ENCODE measurements at places on chromosomes 1 and 21. TPM values are rescaled to one million over a fixed set of nuclear protein-coding genes. Genes with fewer than 3 reads are reported as not detected.
A peak's percentile ranks its signal among the peaks of the same experiment; 100 is the strongest.

Gene VTCN1
- polyA plus RNA-seq, result 0.70 TPM

Gene GRIK3
- polyA plus RNA-seq, result 0.27 TPM

DNA sequence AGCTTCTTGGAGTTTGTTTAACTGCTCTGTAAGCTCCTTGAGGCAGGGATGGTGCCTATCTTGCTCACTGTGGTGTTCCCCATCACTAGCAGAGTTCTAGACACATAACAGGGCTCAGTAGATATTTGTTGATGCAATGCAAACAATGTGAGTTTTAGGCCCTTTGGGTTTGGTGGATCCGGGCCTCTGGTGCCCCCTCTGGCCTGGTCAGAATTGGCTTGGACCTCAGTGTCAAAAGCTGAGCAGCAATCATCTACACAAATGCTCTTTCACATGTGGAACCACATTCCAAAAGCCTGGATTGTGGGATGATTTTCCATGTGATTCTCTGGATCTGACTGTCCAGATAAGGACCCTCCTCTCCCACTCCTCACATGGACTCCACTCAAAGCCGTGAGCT is 53.4 kb upstream of the BCAR3 start:
- DNase-seq, result no peak

DNA sequence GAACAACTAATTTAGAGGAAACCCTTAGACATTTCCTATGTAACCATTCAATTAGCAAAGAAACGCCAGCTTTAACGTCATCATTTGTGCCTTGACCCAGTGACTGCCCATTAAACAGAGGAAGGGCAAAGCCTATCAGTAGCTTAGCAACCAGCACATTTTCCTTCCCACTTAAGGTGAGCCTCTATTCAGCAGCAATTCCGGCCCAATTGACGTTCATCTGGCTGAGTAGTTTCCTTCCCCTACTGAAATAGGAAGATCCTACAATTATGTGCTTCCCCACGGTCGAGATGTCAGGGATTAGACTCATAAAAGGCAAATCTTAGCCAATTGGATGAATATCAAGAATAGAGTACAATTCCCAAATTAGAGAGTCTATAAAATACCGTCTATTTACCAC is 482.1 kb upstream of the ADAMTS5 start:
- no peak for DNase-seq

- peak; percentile 96 for DNase-seq
Observed at GRCh38 chr1:156146020-156146768, 7.2 kb upstream of the SEMA4A start.

DNA sequence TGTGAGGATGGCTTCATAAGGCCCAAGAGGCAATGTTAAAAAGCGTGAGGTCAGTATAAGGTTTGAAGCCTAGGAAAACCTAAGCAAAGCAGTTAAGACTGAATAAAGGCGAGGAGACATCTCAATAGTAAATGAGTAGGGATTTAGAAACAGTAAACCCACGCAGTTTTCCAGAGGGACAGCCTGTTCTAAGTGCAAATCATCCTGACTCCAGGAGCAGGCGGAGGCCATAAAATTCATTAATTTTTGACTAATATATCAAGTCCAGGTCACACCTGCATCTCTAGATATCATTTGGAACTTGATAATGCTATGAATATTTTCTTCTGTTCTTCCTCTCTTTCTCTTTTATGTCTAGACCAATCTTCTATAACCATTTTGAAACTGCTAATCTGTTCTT is 597.0 kb upstream of the RGS18 start:
- DNase-seq, result no peak

GRCh38 chr1:96996001-96996400 is 274.4 kb downstream of the PTBP2 start:
- DNase-seq, result no peak

DNA sequence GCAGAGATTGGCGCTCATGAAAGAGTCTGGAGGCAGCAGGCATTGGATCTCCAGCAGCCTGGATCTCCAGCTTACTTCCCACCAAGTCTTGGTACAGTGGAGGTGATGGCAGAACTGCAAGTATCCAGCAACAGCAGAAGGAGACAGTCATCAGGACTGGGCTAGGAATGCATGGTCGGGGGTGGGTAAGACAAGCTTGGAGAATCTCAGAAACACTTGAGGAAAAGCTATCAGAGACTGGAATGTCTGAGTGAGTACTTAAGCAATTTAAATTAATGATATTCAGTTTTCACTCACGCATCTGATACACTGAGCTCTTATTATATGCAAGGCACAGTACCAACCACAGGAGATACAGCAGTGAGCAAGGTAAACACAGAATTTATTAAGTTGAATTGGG is 9.8 kb downstream of the TMEM35B start:
- DNase-seq, result no peak

- peak; percentile 59 for DNase-seq
Observed at GRCh38 chr1:174114788-174115448, 44.4 kb upstream of the RABGAP1L start.

Gene NUF2
- polyA plus RNA-seq, result 7.6 TPM

- no peak for DNase-seq
Observed at GRCh38 chr1:22788254-22788661, 77.6 kb downstream of the EPHB2 start.

Gene GPR3
- 2.8 TPM for polyA plus RNA-seq

- no peak for DNase-seq
Observed at GRCh38 chr21:33317145-33317544, 7.6 kb upstream of the IFNAR1 start.

DNA sequence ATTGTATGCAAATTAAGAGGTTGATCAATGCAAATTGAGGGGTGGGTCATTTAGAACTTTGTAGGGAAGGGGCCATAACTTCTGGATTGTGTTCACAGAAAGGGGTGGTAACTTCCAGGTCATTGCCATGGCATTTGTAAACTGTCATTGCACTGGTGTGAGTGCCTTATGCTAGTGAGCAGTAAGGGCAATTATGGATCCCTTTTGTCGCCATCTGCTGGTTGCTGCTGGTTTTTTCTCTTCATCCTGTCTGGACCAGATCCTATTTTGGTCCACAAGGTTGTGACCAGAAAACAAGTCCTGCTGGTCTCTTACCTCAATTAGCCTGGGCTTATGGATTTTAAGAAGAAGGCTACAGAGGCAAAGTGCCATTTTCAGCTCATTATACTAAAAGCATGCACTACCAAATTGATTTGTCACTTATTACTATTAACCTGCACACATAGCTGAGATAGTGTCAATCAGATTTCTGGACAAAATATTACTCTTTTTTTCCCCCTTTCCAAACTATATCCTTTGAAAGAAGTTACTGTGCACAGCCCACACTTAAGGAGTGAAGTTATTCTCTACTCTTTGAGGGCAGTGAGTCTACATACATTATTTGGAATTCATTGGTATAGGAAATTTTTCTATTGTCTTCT is 196.2 kb downstream of the ZC3H11B start:
- DNase-seq, result peak; percentile 71

Measured in cardiac muscle cell (in vitro differentiated cells and primary cell).